ENCODE measurements at places on chromosomes 7 and 10.

GRCh38 chr7:69635555-69636185 lies 37.4 kb downstream of the AUTS2 start:
- DNase-seq = no peak

DNA sequence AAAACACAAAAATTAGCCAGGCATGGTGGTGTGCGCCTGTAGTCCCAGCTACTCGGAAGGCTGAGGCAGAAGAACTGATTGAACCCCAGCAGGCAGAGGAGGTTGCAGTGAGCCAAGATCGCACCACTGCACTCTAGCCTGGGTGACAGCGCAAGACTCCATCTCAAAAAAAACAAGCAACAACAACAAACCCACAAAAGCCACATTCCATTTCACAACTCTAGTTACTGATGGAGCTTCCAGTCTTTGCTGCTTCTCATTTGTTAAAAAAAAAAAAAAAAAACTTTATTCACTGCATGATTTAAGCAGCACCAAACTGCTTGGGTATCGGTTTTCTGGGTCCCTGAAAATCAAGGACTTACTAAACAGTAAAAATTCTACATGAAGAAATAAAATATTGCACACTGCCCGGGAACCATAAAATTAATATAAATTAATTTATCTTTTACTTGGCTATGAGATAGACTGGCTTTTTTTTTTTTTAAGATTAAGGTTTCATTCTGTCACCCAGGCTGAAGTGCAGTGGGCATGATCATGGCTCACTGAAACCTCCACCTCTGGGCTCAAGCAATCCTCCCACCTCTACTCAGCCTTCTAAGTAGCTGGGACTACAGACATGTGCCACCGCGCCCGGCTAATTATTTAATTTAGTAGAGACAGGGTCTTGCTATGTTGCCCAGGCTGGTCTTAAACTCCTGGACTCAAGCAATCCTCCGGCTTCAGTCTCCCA lies 42.0 kb downstream of the SRPK2 start:
- no peak for DNase-seq

DNA sequence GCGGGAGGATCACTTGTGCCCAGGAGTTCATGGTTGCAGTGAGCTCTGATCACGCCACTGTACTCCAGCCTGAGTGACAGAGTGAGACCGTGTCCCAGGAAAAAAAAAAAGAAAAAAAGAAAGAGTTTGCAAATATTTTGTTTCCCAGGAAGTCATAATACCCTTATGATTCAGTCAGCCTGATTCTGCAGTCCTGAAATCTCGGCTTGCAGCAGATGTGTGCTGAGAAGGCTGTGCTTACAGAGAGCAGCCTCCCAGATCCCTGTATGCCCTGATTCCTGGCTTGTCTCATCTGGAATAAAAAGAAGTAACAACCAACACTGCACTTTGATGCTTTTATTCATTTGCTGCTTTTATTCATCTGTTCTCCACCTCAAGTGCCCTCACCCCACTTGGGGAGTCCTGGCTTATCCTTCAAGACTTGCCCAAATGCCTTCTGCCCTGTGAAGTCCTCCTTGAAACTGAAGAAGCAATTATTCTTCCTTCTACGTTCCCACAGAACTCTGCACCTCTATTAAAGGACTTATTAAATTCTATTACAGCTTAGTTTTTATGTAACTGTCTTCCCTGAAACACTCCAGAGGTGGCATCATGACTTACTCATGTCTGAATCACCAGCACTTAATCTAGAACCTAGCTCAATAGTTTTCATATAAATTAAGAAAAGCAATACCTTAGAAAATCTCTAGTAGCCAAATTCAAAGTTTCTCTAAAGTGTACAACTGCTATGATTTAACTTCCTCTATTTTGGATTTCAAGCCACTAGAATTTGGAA lies 27.7 kb upstream of the BPGM start:
- no peak for DNase-seq

- no peak for DNase-seq
These were observed 2.0 kb downstream of the JCAD start for GRCh38 chr10:30057421-30057841.

DNA sequence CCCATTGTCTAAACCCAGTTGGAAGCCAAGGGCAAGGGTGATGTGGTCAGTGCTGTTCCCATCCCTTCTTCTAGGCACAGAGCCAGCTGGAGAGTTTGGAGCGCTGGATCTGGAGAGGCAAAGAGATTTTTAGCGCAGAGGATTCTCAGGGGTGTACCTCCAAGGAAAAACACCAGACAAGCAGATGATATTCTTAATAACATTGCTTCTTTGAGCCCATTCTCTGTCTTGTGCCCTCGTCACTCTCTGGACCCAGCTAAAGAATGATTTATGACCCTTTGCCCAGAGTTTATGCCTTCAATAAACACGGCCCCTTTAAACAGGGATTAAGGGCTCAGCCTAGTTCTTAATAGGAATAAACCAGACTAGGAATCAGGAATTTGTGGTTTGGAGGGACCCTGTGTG lies 4.7 kb upstream of the HIP1 start:
- DNase-seq = no peak

- DNase-seq = no peak
These were observed 28.9 kb upstream of the INHBA start for GRCh38 chr7:41731493-41732435.

DNA sequence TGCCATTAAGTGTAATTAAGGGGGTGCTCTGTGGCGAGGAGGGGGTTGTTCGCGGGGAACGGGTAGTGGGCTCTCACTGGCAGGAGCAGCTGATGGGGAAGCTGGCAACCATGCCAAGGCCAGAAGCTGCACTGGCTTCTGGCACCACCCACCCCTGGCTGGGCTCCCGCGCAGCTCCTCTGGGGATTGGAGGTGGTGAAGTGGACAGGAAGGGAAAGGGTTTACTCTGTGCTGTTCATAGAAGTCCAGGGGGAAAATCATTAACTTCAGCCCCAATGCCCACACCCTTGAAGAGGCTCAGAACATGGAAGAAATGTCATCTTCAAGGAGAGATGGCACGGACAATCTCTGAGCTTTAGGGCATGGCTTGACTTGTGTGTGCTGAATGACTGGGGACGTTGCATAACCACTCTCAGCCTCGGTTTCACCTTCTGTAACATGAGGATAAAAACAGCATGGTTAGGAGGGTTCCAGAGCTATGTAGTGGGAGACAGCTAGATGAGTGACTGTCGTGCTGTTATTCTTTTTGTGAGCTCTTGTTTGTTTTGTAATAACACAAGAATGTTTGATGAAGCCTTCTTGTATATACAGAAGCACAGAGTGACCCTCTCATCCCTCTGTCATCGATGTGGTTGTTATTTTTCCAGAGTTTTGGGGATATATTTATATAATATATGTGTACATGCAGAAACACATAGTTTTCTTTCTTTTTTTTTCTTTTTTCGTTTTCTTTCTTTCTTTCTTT lies 29.9 kb downstream of the KAZALD1 start:
- DNase-seq = no peak

DNA sequence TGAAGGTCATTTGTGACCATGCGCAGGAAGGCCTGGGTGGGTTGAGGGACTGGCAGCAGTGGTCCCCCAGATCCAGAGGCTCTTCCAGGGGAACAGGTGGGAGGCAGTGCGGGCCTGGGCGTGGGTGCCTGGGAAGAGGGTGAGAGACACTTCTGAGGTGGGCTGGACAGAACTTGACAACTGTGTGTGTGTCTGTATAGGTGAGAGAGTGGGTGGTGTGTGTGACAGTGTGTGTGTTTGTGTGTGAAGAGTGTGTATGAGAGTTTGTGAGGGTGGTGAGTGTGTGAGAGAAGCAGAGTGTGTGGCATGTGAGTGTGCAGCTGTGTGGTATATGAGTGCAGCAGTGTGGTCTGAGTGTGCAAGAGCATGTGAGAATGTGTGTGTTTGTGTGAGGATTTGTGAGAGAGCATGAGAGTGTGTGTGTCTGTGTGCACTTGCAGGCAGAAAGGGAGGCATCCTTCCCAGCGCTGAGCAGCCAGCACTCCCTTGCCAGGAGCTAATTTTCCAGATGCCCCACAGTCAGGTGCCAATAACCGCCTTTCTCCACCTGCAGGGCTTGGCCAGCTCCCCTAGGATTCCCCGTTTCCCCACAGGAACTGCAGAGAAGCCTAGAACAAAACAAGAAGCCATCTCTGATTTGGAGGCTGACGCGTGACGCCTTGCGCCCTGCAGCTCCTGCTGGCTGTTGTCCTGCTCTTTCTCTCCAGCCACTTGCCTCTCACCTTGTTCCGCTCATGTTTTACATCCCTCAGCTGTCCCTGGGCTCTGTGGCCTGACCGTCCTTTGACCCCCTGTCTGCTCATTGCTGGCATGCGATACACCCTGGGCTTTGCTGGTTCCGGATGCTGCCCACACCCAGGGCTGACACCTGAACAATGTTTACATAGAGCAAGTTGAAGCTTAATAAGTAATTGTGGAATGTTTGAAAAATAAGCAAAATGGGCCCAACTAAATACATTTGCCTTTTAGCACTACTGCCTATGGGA lies 88.0 kb downstream of the TMEM178B start:
- no peak for DNase-seq

All from stimulated activated naive B cell treated with anti-CD40 and anti-IgM and Interleukin-4, amounts not matched to agents 10 μg/mL and 1 μg/mL and 100 μg/mL, for 72 hours (primary cell).